ENCODE measurements at places on chromosomes 13 and 19. TPM values are rescaled to one million over a fixed set of nuclear protein-coding genes. Genes with fewer than 3 reads are reported as not detected.

Gene CACNG6
- 11.4 TPM for total RNA-seq

Gene SAE1
- total RNA-seq: 216 TPM

Gene SBSN
- 3.9 TPM for total RNA-seq

Gene PCDH17
- total RNA-seq: 0.02 TPM

Gene DNAAF3
- 5.8 TPM for total RNA-seq

Gene LILRA6
- total RNA-seq: not detected

Gene PSG3
- total RNA-seq: 0.07 TPM

Gene FRY
- total RNA-seq: 0.11 TPM

Gene CABP5
- total RNA-seq: not detected

Gene SIRT6
- 37.0 TPM for total RNA-seq

Gene ADM5
- total RNA-seq: 5.7 TPM

Gene MISP
- 60.7 TPM for total RNA-seq

Gene RCBTB2
- total RNA-seq: 1.3 TPM

Gene KXD1
- total RNA-seq: 96.4 TPM

Gene FSD1
- 7.9 TPM for total RNA-seq

Gene TINCR
- 1.9 TPM for total RNA-seq

Gene PRODH2
- 0.13 TPM for total RNA-seq

Gene SCAMP4
- 56.9 TPM for total RNA-seq
